A549 (cell line): ENCODE measurements at places on chromosomes 13 and 19.

GRCh38 chr13:23776698-23777574, 112.3 kb downstream of the MIPEP start:
- no peak for DNase-seq

DNA sequence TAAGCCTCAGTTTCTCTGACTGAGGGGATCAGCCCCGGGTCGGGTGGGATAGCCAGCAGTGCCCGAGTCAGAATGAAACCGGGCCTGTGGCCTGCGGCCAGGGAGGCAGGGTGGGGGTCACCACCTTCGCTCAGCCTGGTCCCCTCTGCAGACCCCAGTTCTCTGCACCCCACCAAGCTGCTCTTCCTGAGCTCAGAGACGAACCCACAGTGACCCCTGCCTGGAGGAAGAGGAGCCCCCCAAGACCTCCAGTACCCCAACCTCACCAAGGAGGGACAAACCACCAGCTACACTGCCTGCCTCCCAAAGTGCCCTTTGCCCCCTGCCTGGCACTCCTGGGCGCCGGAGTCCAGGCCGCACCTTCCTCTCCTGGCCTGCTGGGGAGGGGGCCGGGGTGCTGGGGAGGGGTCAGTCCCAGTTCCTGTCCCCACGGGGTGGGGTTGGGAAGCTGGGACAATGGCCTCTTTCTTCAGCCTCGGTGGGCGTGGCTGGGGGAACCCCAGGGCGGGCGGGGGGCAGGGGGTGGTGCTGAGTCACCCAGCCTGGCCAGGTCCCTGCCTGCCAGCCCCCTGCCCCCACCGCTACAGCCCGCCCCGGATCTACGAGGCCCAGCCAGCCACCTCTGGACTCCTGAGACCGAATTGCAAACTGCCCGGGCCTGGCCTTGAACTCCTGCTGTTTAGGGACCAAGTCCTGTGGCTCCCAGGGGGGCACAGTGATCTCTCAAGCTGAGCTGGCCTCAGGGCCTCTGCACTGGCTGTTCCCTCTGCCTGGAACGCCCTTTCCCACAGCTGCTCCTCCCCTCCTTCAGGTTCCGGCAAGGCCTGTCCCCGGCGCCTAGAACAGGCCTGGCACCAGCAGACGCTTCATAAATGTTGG, 14.3 kb downstream of the ZBTB7A start:
- peak; percentile 76 for DNase-seq

- no peak for DNase-seq
These were observed 8.7 kb upstream of the GGACT start for GRCh38 chr13:100597253-100597652.

DNA sequence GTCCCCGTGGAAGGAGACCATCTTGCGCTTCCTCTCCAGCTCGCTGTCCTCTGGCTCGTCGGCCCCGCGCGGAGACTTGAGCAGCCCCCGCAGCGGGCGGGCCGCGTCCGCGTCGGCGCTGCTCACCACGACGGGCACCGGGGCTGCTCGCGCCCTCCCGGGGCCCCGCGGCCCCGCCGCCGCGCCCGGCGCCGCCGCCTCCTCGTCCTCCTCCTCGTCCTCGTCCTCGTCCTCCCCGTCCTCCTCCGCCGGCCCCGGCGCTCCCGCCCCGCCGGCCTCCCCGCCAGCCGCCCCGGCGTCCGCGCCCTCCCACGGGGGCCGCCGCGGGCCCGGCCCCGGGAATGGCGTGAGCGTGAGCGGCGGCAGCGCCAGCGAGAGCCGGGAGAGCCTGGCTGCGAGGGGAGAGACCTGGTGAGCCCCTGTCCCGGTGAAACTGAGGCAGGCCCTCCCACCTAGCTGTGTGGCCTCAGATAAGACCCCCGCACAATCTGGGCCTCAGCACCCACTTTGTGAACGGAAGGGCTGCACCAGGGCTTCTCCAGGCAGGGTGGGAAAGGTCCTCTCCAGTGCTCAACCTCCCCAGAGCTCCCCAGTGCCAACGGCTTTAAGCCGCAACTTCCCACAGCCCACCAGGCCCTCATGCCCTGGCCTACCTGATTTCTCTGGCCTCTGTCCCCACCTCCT, 17.8 kb downstream of the LMTK3 start:
- DNase-seq, result no peak

DNA sequence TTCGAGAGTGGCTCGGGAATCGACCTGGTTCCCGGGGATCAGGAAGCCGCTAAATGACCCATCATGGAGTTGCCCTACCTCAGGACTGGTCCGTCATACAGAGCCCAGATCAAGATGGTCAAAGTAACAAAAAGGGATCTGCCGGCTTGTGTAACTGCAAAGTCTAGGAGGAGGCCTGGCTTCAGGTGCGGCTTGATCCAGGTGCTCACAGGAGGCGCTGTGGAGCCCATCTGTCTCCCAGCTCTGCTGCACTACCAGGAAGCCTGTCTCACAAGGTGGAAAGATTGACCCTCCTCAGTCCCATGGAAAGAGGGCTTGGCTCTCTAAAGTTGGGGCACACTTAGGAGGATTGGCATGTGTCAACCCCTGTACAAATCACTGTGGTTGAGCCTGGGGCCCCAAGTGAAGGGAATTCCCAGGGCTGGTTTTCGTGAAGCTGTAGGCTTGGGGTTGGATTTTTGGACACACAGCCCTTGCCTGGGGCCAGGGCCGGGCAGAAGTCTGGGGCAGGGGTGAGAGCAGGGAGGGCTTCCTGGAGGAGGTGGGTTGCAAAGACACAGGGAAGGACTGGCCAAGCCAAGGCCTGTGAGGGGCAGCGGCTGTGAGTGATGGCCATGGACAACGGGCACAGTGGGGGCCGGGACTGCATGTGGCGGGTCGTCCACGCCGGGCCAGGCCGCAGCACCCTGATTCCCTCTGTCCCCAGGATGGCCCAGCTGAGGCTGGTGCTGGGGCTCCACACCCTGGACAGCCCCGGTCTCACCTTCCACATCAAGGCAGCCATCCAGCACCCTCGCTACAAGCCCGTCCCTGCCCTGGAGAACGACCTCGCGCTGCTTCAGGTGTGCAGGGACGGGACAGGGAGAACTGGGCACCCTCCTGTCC, 4.2 kb downstream of the GZMM start:
- DNase-seq, result no peak

DNA sequence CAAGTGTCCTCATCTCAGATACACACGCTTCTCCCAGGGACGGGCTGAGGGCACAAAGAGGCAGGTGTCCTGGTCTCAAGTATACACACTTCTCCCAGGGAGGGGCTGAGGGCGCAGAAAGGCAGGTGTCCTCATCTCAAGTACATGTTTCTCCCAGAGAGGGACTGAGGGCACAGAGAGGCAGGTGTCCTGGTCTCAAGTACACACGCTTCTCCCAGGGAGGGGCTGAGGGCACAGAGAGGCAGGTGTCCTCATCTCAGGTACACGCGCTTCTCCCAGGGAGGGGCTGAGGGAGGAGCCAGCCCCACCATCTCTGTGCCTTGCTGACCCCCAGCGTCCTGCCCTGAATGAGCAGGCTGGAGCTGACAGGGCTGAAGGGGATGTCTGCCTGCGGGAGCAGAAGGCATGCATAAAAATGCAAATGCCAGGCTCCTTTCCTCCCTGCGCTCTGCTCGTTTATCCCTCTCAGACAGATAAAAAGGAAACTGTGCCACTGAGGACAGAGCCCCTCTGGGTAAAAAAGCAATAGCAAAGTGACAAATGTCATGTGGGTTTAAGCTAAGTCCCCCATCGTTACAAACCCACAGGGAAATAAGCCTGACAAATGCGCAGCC, 96.1 kb upstream of the UQCRFS1 start:
- DNase-seq, result no peak

DNA sequence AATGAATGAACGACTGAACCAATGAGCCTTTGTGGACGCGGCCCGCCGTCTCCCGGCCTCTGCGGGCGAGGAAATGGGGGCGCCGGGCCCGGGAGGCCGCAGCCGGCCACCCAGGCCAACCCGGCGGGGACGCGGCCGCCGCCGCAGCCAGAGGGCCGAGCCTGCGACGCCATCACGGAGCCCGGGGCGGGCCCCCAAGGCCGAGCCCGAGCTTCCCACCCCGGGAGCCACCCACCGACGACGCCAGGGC, 216 bp downstream of the SUGP2 start:
- DNase-seq, result no peak

- DNase-seq, result no peak
These were observed 785.6 kb upstream of the KLHL1 start for GRCh38 chr13:70893832-70894231.

GRCh38 chr13:24032674-24033073, 127.8 kb upstream of the SPATA13 start:
- DNase-seq, result no peak

DNA sequence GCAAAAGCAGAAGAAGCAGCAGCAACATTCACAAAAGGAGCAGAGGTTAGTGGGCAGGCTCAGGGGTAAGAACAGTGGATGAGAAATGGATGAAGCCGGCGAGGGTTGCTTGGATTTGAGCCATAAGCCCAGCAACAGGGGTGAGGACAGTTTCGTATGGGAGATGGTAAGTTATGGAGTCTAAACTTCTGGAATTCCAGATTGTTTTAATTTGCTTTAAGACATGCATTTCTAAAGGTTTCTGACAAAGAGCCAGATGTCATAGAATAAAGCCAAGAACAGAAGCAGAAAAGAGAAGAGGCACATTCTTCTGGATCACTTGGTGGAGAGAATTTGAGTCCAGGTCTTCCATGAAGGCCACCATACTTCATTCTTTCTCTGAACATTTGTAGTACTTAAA, 76.6 kb downstream of the TNFSF11 start:
- DNase-seq, result no peak

- DNase-seq, result no peak
These were observed 50.2 kb downstream of the CPAMD8 start for GRCh38 chr19:16976446-16976845.

- DNase-seq, result no peak
These were observed at the start of gene FPR2 for GRCh38 chr19:51760697-51761356. Gene FPR2 (plus strand): TSS chr19:51761180. CDS start chr19:51768659, 7,479 bp downstream.

GRCh38 chr13:29101409-29101808, 281.3 kb downstream of the MTUS2 start:
- DNase-seq, result no peak

DNA sequence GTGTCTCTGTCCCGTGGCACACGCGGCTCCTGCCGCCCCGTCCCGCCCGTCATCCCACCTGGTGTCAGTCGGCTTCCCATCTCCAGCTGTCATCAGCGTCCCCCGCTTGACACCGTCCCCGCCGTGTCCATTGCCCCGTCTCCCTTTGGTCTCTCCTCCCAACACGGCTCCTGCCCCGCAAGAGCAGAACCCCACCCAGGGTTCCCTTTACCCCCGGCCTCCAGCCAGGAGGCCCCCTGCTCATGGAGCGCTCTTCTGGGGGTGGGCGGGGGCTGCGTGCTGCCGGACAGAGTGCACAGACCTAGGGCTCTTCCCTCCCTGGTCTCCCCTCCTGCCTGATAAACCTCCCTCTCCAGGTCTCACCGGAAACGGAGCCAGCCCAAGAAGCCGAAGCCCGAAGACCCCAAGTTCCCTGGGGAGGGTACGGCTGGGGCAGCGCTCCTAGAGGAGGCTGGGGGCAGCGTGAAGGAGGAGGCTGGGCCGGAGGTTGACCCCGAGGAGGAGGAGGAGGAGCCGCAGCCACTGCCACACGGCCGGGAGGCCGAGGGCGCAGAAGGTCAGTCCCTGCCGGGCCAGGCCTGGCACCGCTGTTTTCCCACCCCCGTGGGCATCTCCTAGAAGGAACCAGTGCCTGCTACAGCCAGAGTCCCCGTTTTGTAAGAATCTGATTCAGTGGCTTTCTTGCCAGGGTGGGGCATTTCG, 150.5 kb downstream of the KDM4B start:
- no peak for DNase-seq

DNA sequence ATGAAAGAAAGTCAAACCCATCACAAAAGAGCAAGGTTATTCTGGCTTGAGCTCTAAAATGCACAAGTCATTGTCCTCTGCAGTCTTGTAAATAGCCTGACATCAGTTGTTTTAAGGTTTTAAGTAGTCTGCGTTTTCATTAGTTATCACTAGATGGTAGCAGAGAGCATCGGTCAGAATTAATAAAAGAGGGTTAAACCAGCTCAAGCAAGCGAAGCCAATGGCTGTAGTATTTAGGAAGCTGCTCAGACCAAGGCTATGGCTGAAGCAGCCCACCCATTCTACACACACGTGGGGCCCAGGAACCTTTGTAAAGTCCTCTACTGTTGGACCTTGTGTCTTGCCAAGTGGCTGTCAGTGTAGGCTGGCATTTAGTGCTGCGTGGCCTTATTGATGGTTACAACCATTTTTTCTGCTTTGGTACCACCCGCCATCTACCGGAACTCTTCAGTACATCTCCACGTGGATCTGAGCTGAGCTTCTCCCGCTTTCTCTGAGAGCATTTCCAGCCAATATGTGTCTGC, 13.3 kb upstream of the ZNF57 start:
- peak; percentile 77 for DNase-seq

GRCh38 chr19:41447732-41448332, 4.9 kb downstream of the ERICH4 start:
- DNase-seq, result no peak

- no peak for DNase-seq
These were observed 462.2 kb downstream of the TSHZ3 start for GRCh38 chr19:30887042-30887441.

DNA sequence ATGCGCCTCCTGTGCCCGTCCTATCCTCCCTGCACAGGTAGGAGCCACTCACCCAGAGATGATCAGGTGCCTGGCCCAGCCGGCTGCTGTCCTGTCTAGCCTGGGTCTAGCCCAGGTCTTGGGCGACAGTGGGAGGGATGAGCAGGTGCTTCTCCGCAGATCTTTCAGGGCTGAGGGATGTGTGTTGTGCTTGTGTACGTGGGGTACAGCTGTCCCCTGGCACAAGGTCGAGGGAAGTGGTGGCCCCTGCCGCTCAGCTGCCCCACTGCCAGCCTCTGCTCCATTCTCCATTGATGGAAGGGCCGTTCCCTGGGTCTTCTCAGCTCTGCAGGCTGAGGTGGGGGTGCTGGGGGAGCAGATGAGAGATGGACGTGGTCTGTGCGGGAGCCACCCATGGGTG, 13.0 kb downstream of the WTIP start:
- no peak for DNase-seq

DNA sequence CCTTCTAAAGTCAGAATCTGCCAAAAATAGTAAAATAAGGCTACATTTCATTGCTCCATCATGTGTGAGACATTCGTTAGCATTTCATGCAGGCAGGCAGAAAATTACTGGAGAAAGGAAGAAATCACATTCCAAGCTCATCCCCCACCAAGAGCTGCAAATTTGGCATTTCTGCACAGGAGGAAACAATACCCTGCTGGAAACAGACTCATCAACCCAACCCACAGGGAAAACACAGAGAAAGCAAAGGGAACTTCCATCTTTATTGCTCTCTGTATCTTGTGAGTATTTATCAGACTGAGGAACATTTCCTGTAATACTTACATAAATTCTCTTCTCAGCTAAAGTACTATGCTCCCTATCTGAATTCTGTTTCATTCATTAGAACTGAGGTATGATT, 95.7 kb downstream of the KCTD12 start:
- no peak for DNase-seq

- no peak for DNase-seq
These were observed 14.0 kb upstream of the GJB2 start for GRCh38 chr13:20206698-20207235.
